ENCODE measurements at places on chromosomes 3 and 15.

DNA sequence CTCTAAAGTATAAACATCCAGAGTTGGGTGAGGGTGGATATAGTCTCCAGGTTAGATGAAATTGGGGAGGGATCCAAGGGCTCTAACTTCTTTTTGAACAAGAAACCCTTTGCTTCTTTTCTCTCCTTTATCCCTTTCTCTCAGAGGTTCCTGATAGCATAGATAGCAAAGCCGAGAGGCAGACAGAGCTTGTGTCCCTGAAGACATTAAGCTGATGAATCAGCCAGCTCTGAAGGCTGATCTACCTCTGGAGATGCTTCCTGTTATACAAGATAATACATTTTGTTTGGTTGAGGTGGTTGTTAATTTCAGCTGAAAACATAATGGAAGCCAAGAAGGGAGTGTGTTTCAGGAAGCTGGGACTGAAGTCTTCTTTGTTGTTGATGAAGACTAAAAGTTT lies 193.2 kb downstream of the PDCD6IP start:
- DNase-seq: no peak

DNA sequence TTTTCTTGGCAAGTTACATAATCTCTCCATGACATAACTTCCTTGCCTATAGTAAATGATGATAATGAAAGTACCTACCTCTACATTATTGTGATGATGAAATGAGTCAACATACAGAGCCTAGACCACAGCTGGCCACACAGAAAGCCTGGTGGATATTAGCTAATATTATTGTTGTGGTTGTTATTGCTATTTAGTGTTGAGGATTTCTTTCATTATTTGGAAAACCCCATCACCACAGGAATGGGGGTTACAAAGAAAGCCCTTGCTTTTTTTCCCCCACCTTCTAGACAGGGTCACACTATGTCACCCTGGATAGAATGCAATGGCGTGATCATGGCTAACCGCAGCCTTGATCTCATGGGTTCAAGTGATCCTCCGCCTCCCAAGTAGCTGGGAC lies 125.0 kb downstream of the PDZRN3 start:
- no peak for DNase-seq

DNA sequence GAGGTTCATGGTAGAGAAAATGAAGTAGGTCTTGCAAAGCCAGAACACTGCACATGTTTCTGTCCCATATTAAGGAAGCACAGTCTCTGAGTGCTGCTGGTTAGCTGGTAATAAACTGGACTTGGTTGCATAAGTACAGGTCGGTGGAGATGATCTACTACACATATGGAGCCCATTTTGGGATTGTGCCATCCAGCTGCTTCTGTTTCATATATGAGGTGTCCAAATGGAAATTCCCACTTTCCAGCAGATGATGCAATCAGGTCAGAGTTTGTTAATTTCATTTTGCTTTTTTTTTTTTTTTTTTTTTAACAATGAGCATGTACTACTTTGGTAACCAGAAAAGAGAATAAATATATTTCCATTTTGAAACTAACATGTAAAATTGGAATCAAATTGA lies 122.6 kb downstream of the SATB1 start:
- DNase-seq: no peak

DNA sequence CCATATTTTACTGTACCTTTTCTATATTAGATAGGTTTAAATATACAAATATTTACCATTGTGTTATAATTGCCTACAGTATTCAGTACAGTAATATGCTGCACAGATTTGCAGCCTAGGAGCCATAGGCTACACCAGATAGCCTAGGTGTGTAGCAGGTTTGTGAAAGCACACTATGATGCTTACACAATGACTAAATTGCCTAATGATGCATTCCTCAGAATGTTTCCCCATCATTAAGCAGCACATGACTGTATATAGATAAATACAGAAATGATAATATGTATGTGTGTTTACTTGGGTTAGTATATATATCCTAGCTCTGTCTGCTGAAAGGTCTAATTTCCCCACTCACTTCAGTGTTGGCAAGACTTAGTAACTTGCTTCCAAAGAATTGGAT lies 65.8 kb downstream of the MYL3 start:
- no peak for DNase-seq

DNA sequence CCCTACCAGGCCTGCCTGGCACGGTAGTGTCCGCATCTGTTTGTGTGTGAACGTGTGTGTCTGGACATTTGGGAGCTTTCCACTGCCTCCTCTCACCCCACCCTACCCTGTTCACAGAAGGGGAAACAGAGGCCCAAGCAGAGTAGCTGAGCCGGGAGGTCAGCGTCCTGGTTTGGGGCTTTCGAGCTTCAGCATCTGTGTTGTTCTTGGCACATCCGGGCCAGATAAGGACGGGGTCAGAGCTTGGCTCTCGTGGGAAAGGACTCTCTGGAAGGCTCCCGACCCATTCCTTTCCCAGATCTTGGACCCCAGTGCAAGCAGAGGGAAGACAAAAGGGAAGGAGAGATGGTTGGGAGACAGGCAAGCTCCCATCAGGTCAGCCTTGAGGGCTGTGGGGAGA lies 6.3 kb upstream of the PTH1R start:
- DNase-seq: no peak

DNA sequence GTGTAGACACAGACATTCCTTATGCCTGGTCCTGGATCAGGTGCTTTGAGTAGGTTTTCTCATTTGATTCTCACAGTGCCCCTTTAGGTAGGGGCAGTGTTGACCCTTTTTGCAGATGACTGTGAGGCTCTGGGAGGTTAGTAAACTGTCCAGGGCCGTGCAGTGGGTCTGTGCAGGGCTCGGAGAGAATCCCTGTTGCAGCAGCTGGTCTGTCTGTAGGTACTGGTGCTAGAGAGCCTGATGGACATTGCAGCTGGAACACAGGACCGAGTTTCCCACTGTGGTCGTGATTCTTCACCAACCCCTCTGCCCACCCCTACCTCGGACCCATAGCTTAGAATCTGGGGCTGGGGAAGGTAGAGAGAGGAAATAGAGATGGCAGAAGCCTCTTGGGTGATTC lies 51.8 kb downstream of the CHCHD6 start:
- no peak for DNase-seq

- no peak for DNase-seq
Observed at GRCh38 chr3:171685116-171685895, 125.0 kb downstream of the PLD1 start.

DNA sequence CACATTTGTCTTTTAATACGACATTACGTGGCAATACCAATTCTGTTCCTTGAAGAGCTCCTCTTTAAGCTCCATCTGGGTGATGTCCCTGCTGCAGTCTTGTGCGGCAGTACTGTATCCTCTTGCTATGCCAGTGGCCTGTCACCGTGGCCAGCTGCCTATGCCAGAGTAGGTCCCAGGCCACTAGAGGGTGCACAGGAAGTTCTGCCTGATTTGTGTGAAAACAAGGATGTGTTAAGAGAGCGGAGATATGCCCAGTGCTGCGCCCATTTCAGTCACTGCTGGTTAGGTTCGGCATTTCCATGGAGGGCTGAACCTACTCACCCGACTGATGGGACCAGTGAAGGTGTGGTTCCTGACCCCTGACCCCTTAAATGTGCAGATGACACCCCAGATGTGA lies 25.2 kb downstream of the NIPA1 start:
- peak; percentile 66 for DNase-seq

DNA sequence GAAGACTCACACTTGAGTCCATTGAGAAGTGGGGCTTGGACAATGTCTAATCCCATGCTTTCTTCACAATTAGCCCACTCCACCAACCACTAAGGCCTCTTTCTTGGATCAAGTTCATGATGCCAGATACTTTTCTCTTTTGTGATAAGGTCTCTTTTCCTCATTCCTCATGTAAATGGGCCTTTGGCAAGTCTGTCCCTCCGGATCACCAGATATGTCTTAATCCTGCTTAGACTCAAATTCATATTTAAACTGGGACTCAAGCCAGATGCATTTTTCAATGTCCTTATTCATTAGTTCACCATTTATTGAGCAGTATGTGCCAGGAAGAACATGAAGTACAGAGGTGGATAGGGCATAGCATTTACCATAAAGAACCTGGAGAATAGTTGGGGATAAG lies 671.1 kb downstream of the TBL1XR1 start:
- DNase-seq: no peak

GRCh38 chr15:43094416-43095030 lies 11.3 kb downstream of the UBR1 start:
- no peak for DNase-seq

DNA sequence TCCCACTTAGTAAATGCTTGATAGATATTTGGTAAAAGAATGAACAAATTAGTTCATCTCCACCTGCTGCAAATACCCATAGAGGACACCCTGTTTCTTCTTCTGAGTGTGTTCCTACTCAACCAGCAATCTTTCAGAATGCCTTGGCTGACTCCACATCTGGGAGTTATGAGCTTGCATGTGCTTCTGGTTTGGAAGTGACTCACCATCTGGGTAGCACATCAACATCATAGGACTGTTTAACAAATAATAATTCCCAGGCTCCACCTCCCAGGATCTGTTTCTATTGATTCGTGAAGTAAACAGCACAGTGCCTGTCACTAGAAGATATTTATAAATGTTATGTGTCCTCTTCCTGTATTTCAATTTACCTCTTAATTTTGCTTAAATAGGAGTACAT lies 580.1 kb downstream of the ROBO2 start:
- DNase-seq: no peak

GRCh38 chr3:133662278-133662651 lies 524 bp upstream of the TOPBP1 start:
- peak; percentile 52 for DNase-seq

DNA sequence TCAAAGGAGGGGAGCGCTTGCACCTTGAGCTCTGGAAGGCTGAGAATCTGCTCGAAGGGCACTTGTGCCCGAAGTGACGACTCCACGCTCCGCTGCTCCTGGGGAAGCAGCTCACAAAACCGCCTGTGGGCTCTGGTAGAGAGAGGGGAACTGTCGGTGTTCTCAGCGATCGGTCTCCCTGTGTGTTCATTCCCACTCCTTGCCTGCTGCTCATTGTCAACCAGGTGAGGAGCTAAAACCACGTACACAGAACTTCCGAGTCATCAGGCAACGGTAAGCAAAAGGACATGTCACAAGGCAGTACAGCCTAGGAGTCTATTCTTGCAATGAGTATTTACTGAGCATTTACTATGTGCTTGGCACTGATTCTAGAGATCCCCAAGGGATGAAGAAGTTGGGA lies 1.5 kb downstream of the CIB1 start:
- DNase-seq: no peak

DNA sequence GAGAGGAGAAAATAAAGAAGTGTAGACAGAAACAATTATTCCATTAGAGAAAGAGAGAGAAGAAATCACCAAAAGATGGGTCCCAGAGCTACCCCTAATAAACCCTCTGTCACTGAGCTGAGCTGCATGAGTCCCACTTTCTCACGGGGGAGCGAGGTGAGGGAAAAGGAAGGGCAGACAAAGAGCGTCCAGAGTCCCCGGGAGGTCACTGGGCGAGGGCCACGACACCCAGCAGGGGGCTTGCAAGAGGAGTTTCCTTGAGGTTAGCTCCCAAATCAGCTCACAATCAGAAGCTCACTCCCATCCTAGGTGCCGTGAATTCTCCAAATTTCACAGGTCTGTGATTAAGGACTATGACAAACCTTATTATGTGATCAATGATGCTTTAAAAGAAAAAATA lies 62.3 kb downstream of the XXYLT1 start:
- no peak for DNase-seq

- no peak for DNase-seq
Observed at GRCh38 chr3:192855434-192855833, 62.2 kb downstream of the MB21D2 start.

GRCh38 chr3:189449084-189449483 lies 182.1 kb upstream of the TP63 start:
- DNase-seq: no peak

DNA sequence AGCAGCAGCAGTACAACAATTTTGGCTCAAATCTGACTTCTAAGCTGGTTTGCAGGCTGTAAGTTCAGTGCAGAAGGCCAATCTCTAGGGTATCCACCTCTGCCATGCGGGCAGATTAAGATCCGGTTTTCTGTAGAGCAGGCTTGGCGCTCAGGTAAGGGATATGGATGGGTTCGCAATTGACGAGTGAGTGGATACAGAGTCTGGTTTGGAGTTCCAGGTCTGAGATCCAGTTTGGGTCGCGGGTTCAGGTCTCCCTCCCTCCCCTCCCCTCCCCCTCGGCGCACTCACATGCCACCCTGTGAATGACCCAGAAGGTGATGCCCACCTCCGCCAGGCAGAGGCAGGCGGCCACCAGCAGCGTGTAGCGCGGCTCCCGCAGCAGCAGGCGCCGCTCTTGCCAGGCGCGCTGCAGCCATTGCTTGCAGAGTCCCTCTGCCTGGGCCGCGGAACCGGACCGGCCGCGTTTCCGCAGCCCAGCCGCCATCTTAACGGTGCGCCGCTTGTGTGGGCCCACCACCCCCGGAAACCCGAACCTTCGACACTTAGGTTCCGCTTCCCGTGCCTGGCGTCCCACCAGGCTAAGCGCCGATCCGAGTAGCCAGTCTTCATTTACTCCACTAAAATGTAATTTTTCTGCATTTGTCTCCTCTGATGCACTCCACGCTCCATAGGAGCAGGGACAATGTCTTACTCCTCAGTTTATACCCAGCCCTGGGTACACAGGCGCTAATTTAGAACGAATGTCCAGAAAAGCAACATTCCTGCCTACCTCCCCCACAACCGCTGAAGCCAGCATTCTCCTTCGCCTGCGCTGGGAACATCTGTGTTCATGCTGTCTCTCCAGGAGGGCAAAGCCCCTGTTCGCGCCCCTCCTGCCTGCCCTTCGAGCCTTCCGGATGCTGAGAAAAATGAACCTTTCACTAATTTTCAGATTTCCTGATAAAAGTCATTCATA lies at the start of gene ALG3:
ALG3 (minus strand) TSS at position 509 of the 958 bp plus-strand sequence; CDS start at position 487, 22 bp downstream.
- peak; percentile 91 for DNase-seq

GRCh38 chr3:41701191-41701698 lies 260.7 kb downstream of the ULK4 start:
- no peak for DNase-seq

DNA sequence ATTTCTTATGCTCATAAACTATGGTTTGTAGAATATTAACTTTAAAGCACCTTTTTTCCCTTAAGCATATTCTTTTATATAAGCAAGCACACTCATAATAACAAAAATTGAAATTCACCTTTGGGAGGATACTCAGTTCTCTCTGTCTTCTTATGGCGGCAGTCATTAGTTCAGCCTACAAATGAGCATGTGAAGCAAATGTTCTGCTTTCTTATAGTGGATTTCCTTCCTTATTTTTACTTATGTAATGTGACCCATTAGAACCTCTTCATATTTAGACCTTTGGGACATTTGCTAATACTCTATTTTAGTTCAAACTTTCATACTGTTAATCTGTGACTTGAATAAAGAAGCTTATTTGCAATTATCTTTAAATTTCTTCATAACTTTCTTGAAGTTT lies at the start of gene P2RY13:
P2RY13 (minus strand) TSS at position 187 of the 400 bp plus-strand sequence; CDS start at position 166, 21 bp downstream.
- no peak for DNase-seq

DNA sequence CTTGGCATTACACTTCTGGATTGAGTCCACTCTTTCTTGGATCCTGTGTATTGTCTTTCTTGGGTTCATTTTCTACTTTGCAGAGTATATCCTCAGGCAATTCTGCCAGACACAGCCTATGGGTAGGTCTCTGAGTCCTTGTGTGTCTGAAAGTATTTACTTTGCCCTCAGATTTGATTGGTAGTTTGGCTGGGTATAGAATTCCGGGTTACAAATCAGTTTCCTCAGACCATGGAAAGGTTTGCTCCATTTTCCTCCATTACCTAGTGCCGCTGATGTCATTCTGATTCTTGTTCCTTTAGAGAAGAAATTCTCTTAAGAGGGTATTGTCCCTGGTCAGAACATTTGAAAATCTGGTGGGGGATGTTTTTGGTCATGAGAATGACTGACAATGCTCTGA lies 133.2 kb downstream of the NUP210 start:
- no peak for DNase-seq

All from Caco-2 (cell line).